Activated naive CD4-positive, alpha-beta T cell treated with Interleukin-2 at 50 U/mL for 16 hours (primary cell): ENCODE measurements at places on chromosomes 7 and 10.

DNA sequence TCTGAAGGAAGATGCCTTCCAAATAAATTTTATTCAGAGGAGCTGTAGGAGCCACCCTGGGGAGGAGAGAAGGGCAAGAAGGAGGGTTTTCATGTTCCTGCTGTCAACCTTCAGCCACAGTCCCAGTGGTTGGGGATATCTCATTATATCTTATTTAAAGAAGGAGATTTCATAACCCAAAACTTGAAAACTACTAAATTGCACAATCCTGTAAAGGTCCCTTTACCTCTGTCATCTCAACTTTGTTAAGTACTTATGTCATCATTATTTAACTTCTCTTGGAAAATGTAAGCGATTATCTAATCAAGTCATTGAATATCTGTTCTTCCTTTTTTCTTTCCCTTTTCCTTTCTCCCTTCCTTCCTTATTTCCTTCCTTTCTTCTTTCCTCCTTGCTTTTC, 794.5 kb upstream of the IGFBP3 start:
- DNase-seq: no peak

DNA sequence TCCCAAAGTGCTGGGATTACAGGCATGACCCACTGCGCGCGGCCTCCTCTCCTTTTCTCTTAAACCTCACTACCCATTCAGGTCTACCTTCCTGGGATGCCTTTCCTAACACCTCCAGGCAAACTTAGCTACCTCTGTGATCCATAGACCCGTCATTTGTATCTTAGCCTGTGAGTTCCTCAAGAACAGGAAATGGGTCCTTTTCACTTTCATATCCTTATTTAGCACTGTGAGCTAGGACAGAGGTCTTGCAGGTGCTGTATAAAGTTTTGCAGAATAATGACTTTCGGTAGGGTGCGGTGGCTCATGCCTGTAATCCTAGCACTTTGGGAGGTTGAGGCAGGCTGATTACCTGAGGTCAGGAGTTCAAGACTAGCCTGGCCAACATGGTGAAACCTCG, 215.7 kb downstream of the RELN start:
- DNase-seq: no peak

DNA sequence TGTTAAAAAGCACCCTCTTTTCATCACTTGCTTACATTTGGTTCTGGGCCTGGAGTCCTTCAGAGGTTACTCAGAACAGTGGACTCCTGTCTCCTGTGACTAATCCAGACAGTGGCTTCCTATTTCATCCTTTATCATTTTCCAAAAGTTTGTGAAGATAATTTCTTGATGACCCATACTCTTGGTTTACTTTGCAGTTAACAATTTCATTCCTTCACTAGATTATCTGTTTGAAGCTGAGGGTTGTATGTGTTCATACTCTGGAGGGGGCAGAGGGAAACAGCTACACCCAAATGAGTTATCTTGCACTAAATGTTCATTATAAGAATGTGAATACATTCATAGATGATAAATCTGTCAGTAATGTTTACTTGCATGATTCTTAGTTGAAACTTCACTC, 124.7 kb downstream of the ZNF248 start:
- DNase-seq: no peak

GRCh38 chr10:23343591-23344240, 881 bp downstream of the C10orf67 start:
- peak; percentile 53 for DNase-seq
